ENCODE measurements at places on chromosomes 16 and 17.

- H3K27me3 ChIP-seq: no peaks in the 10 kb centered on the region
- DNase-seq: peak; percentile 89
- H3K36me3 ChIP-seq: no peaks in the 10 kb centered on the region
- peaks cover 19% of the 10 kb centered on the region for H3K4me1 ChIP-seq
Observed at GRCh38 chr17:61504697-61505096, 52.5 kb downstream of the TBX4 start.

DNA sequence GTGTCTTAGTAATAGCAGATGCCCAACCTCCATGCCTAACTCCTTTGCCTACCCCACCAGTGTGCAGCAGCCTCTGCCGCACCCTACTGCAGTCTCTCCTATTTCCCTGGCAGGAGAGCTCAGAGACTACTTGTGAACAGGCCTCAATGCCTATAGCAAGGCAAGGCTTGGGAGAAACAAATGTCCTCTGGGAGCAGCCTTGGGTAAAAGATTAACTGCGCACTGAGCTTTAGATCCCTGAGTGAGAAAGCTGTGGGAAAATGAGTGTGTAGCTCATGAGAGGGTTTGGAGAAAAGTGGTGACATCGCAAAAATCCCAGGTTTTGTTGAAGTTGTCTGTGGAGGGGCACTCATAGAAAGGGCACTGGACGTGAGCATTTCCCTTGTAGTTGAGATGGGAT, 335.8 kb downstream of the WWOX start:
- no peak overlapping the region for H3K4me3 ChIP-seq
- H3K27me3 ChIP-seq: no peaks in the 10 kb centered on the region
- no peaks in the 10 kb centered on the region for H3K36me3 ChIP-seq
- no peak for DNase-seq
- H3K4me1 ChIP-seq: no peaks in the 10 kb centered on the region

- H3K27me3 ChIP-seq: peaks cover 14% of the 10 kb centered on the region
- peaks cover 12% of the 10 kb centered on the region for H3K4me1 ChIP-seq
- DNase-seq: no peak
- no peak overlapping the region for H3K4me3 ChIP-seq
Observed at GRCh38 chr17:34367486-34368195, 4.6 kb upstream of the CCL1 start.

DNA sequence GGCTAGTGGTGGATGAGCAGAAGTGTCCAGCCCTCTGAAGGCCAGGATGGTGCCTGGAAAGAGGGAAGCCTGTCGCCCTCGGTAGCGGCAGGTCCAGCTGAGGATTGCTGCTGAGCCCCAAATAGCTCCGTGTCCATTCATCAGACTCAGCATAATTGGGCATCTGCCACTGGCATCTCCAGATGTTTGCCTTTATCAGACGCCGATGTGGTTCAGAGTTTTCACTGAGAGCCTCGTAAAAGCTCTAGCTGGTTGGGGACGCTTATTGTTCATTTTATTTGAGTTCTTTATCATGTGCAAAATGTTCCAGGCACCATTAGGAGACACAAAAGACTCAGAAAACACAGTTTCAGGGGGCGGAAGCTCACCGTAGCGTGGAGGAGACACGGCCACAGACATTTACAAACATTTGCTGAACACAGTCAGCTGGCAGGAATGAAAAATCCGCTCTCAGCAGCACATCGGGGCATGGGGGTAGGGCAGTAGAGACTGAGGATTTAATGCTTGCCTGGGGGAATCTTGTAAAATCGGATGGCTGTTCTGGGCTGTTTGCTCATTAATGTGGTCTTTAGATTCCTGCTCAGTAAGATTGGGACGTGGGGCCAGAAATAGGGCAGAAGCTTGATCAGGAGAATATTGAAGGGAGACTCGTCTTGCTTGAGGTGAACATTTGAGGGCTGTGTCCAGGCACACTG, 41.7 kb downstream of the SMPD3 start:
- H3K4me1 ChIP-seq: peaks cover 45% of the 10 kb centered on the region
- H3K4me3 ChIP-seq: peak overlapping the region; percentile 77
- DNase-seq: peak; percentile 64
- peak overlapping the region; percentile 49 for H3K27ac ChIP-seq

- H3K27me3 ChIP-seq: no peaks in the 10 kb centered on the region
- DNase-seq: no peak
- no peak overlapping the region for H3K4me3 ChIP-seq
- H3K4me1 ChIP-seq: no peaks in the 10 kb centered on the region
Observed at GRCh38 chr16:76343769-76344168, 66.6 kb downstream of the CNTNAP4 start.

Measured in HFFc6 (cell line).